ENCODE measurements at places on chromosomes 4 and X. TPM values are rescaled to one million over a fixed set of nuclear protein-coding genes. Genes with fewer than 3 reads are reported as not detected.

DNA sequence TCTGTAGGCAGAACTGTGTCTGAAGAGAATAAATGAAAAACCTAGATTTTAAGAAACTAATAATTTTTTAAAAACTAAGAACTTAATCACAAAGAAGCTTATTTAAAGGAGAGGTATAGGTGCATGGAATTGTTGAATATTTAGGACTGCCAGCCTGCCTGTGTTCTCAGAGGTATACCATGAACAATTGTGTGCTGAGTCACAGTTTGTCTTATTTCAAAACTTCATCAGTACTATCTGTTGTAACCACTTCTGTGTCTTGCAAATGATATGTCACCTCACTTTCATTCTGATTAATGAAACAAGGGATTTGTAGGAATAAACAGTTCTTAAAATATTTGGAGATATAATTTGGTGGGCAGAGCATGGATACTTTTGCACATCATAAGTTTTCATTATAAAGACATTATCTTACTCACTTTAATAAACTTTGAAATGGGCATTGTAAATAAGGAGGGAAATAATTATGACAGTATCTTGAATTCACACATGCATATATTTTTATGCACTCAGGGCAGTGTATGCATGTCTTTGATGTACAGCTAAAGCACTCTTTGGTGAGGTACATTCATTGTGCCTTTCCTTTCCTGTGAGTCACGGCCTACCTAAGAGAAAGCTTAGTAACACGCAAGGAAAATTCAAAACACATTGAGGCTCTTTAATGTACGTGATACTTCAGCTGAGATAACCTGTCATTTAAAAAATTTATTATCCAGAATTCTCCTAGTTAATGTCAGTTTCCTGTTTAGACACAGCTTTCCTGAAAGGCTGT, 31.7 kb downstream of the STOX2 start:
- DNase-seq = no peak

- DNase-seq = peak; percentile 58
Observed at GRCh38 chr4:186192066-186192612, 772 bp downstream of the CYP4V2 start.

CDK16 gene
- total RNA-seq = 91.6 TPM

DNA sequence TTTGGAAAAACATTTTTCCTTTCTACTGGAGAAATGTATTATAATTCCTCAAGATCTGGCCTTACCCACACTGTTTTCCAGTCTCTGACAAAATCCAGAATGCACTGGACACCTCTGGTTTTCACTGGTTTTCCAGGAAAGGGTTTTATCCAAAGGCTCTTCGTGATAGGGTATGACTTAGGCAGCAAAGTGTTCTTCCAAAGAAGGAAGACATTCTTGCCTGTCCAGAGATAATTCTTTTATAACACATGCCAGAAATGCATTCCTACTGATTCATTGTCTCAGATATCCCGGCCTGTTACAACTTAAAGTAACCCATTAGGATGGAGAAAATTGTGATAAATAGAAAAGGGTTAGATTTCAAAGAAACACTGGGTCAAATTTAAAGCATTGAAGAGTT, 2343.1 kb downstream of the PCDH7 start:
- peak; percentile 81 for DNase-seq

DNA sequence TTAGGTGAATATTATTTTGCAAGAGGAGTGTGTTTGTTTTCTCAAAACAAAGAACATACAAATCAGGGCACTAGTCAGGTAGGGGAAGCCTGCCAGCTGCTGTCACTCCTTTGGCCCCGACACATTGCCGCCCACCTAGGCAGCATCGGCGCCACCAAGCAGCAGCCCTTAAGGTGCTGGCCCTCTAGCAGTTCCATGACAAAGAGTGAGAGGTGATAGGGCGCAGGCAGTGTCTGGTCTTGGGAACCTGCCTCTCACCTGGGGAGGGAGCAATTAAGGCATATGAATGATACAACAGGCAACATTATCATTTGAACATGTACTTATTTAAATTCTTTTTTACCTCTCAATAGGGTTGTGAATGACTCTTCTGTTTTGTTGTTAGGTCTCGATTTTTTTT, 135.1 kb downstream of the PLS3 start:
- DNase-seq = no peak

DNA sequence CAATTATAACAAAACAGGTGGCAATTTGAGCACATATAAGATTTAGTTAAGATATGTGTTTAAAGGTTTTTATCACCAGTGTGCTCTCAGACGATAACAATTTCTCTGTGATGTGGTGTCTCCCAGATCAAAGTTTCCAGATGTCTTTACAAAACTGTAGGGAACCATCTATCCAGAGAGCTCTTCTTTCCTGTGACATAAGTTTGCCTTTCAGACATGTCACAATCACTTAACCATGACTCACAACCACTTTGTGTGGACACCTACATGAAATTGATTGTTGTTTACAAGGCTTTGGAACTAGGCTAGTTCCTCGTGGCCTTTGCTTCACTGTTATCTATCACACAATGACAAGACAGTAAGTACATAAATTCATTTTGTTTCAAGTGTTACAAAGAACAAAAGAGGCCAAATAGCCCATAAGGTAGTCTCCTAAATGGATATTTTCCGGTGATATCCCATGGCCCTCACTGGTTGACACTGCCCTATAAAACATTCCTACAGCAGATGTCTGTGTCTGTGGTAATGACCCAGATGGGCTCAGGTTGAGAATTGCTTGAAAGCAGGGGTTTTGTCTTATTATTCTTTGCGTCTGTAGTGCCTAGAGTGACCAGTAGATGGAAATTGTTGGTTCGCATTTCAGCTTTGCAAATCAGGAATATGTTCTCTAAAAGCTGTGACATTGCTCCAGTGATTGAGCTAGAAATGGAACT, 297.8 kb upstream of the FAM241A start:
- DNase-seq = peak; percentile 5

SSX1 gene
- not detected for total RNA-seq

RBMXL3 gene
- total RNA-seq = not detected

HSD17B13 gene
- not detected for total RNA-seq

GRCh38 chr4:114384629-114385028, 214.0 kb upstream of the UGT8 start:
- peak; percentile 77 for DNase-seq

GRCh38 chr4:55466001-55466400, 70.2 kb downstream of the TMEM165 start:
- no peak for DNase-seq

GRCh38 chr4:140102421-140102820, 51.6 kb downstream of the MAML3 start:
- DNase-seq = no peak

ADD1 gene
- 168 TPM for total RNA-seq
